Suppressor macrophage treated with lipopolysaccharide for 1 hour (primary cell): ENCODE measurements at places on chromosomes 11 and 22.

- no peak for DNase-seq
Measured at GRCh38 chr11:41963406-41963805, 504.0 kb upstream of the LRRC4C start.

- DNase-seq: no peak
Measured at GRCh38 chr11:12968101-12968500, 41.0 kb upstream of the RASSF10 start.

DNA sequence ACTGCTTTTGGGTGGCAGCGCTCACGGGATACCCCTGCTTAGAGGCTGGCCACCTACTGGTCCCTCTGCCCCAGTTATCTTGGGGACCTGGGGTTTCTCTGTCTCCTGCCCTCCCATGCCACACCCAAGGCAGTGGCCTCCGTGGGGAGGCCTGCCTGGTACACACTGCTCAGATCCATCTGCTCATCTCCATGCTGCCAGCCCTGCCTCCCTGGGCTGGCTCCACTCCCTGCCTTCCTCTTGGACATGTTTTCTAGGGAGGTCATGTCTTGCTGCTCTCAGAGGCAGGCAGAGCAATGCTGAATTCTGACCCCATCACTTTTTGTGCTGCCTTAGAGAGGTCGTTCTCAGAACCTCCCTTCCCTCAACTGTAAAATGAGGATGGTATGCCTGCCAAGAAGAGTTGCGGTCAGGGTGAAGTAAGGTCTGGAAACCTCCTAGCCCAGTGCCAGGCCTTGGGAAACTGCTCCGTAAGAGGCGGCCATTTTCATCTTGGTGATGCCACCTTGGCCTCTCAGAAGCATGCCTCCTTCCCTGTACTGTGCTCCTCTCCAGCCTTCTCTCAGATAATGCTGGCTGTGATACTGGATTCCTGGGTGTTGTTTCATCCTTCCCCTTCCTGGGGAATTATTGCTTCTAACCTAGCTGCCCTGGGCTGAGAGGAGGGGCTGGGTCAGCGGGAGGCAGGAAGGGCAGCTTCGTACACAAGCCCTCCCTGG, 186.4 kb upstream of the ZBED5 start:
- DNase-seq: no peak

GRCh38 chr11:114085965-114086793, 26.7 kb downstream of the ZBTB16 start:
- no peak for DNase-seq

GRCh38 chr22:37663521-37664140, 5.1 kb downstream of the PDXP start:
- DNase-seq: no peak

DNA sequence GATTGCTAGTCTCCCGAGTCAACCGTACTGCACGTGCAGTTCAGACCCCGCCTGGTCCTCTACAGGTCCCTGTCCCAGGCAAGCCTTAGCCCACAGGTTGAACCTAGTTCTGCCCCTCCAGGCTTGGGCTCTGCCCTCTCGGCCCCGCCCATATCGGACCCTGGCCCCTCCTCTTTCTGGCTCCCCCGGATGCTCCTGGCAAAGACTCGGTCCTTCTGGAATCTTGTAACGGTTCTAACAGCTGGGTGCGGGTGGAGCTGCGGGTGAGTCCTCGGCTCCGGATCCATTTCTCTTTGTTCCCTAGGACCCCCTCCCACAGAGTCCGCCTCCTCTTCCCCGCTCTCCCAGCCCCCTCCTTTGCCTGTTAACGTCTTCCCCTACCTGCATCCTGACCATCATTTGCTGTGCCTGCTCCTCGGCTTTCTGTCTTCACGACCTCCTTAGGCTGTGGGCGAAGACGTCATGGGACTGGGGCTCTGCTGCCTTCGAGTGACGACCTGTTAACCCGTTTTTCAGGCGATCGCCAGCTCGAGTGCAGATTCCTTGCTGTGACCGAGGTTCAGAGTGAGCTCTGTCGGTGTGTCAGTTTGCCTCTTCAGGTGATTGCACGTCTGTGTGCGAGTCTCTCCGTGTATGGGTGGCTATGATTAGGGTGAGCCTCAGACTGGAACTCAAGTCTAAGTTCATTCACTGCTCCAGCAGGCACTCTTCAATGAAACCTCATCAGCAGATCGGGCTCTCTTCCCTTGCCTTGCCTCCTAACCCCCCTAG, at the start of gene DNHD1:
TSS of gene DNHD1 (plus strand) at position 212 of the 771 bp plus-strand sequence. CDS start 936 bp downstream, outside the sequence.
- no peak for DNase-seq

- no peak for DNase-seq
Measured at GRCh38 chr11:19370100-19370861, 129.5 kb upstream of the E2F8 start.

- peak; percentile 16 for DNase-seq
Measured at GRCh38 chr22:29225422-29226090, 19.9 kb downstream of the EMID1 start.

DNA sequence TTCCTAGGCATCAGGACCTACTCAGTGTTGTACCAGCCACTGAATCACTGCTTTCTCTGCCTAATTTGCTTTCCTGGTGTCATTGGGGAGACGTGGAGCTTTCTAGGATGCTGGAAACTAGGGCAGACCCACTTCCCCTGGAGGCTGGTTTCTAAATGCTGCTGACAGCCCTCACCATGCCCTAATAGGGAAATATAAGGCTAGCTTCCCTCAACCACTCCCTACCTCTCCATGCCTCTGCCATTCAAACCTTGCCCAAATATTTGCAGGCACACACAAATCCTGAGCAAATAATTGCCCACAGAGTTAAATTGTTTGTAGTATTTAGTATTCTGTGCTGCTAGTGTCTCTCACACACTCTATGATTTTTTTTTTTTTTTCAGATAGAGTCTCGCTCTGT, 310.2 kb downstream of the DDX10 start:
- DNase-seq: no peak

- no peak for DNase-seq
Measured at GRCh38 chr11:107750313-107750712, 38.5 kb upstream of the SLN start.

DNA sequence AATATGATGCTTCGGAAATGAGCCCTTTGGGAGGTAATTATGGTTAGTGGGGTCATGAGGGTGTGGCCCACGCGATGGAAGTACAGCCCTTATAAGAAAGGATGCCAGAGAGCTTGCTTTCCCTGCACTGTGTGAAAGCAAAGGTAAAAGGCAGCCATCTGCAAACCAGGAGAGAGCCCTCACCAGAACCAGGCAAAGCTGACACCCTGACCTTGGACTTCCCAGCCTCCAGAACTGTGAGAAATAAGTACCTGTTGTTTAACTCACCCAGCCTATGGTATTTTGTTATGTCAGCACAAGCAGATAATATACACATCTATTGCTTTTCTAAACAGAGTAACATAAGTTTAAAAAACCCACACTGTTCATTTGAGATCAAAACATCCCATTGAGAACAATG, 50.7 kb downstream of the SYN3 start:
- no peak for DNase-seq

- peak; percentile 92 for DNase-seq
Measured at GRCh38 chr11:65884716-65885092, 3.6 kb downstream of the FIBP start.
